CD4-positive, alpha-beta T cell (primary cell): ENCODE measurements at places on chromosomes 11 and 22. TPM values are rescaled to one million over a fixed set of nuclear protein-coding genes. Genes with fewer than 3 reads are reported as not detected.

OR8U1 gene
- not detected for total RNA-seq

NLRX1 gene
- 4.2 TPM for total RNA-seq

- no peak for DNase-seq
Observed at GRCh38 chr11:116510886-116511650, 261.7 kb downstream of the BUD13 start.

TBX1 gene
- not detected for total RNA-seq

GRCh38 chr11:933936-934335, 8.3 kb downstream of the AP2A2 start:
- no peak for DNase-seq
